ENCODE measurements at places on chromosomes 4 and X. TPM values are rescaled to one million over a fixed set of nuclear protein-coding genes. Genes with fewer than 3 reads are reported as not detected.

DNA sequence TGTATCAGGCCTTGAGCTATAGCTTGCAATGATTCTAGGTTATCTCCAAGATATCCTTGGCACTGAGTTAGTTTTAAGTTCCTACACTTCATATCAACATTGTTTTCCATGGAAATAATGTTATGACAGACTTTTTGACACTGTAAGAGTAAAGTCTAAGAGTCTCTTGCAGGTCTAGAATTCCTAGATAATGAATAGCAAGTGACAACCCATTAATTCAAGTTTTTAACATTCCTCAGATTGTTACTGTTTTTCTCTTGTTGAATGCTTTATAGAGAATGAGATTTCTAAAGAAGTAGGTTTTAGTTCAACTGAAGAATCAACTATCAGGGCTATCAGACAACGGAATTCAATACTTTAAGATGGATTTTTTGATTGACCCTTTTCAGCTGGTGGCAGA is 276.1 kb downstream of the PPP3CA start:
- DNase-seq: no peak

ATOH1 gene
- not detected for polyA plus RNA-seq

GRCh38 chrX:38717871-38718270 is 83.4 kb upstream of the MID1IP1 start:
- DNase-seq: peak; percentile 42

BST1 gene
- polyA plus RNA-seq: 6.5 TPM

CENPU gene
- polyA plus RNA-seq: 4.1 TPM

PCDH19 gene
- polyA plus RNA-seq: not detected

DNA sequence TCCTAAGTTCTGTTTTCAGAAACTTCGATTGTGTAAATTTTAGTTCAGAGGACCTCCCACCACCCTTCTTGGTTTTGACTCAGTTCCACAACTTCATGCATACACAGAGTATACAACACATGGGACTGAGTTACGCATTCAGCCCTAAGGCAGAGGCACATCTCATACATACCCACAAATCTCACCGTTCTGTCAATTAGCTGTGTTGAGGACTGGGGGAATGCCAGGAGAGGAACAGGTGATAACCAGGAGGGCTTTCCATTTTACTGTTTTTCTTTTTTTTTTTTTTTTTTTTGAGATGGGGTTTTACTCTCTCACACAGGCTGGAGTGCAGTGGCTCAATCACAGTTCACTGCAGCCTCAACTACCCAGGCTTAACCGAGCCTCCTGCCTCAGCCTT is 150.2 kb downstream of the TSPAN5 start:
- DNase-seq: no peak

DNA sequence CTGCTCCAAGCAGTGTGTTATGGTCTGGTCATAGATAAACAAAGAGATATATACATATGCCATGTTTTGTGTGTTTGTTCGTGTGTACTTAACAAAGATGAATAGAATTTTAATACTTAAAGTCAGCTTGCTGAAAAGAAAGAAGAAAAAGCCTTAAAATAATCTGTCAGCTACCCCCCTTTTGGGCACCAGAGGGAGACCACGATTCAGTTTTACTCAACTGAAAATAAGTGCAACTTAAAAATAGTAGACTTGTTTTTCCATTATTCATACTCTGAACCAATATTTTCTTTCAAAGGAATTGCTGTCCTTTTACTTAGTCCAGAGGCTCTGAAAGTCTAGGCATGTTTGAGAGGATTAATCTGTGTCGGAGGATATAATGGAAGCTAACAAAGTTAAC is 181.7 kb upstream of the AGTR2 start:
- no peak for DNase-seq

All from CD4-positive, CD25-positive, alpha-beta regulatory T cell (primary cell).